Right hindlimb (tissue), 1 donor: ENCODE measurements at places on chromosomes 1 and 21.

DNA sequence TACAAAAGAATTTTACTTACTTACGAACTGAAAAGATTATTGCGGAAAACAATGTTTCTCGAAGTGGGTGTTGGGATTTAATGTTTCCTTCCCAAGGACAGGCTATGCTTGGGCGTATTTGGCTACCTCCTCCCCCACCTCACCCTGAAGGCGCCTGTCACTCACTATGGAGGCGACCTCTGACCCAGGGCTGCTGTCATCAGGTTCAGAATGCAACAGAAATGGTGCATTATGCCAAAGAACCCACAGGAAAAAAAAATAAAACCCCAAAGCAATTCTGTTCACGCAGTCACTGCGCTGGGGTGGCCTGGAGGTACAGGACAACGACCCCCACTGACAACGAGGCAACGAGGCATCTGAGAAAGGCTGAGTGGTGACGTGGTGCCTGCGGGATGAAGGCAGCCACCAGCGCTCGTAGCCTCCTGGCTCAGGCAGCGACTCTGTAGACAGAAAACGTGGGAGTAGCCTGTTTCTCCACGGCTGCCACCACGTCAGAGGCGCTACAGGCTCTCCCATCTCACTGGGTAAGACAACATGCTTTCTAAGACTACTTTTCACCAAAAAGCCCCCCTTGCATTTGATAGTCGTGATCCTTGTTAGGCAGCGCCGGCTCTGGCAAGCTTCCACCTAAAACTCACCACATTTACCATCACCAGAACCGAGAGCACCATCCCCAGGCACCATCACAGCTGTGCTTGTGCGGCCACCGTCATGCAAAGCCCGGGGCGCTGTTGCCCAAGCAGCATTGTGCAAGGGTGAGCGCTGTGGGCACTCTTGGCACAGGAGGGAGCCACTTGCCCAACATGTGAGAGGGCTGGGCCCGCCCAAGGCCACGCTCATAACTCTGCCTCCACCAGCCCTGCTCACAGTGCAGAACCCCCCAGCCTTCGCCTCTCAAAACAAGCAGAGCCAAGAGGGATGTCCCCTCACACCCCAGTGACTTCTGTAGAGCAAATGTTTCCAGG is 14.3 kb downstream of the NADK start:
- DNase-seq = no peak

GRCh38 chr1:107378866-107379265 is 238.0 kb downstream of the NTNG1 start:
- no peak for DNase-seq

GRCh38 chr1:185250063-185250462 is 67.0 kb downstream of the IVNS1ABP start:
- no peak for DNase-seq

DNA sequence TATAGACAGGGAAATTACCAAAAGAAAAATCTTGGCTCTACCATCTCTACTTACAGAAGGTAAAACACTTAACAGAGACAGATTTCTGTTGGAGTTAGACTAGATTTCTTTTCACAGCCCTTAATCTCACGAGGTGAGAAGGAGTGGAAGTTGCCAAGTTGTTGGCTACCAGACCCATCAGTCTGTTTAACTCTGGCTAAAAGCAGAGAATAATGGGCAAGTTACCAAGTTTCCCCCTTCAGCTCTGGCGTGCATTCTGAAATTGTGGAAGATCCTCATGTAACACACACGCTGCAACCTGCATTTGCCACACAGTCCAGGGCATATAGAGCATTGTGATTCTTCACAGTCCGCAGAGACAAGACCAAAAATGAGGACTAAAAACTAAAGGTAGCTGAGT is 49.3 kb downstream of the STX6 start:
- DNase-seq = peak; percentile 61

- peak; percentile 81 for DNase-seq
Measured at GRCh38 chr1:8137481-8138244, 111.6 kb upstream of the ERRFI1 start.

DNA sequence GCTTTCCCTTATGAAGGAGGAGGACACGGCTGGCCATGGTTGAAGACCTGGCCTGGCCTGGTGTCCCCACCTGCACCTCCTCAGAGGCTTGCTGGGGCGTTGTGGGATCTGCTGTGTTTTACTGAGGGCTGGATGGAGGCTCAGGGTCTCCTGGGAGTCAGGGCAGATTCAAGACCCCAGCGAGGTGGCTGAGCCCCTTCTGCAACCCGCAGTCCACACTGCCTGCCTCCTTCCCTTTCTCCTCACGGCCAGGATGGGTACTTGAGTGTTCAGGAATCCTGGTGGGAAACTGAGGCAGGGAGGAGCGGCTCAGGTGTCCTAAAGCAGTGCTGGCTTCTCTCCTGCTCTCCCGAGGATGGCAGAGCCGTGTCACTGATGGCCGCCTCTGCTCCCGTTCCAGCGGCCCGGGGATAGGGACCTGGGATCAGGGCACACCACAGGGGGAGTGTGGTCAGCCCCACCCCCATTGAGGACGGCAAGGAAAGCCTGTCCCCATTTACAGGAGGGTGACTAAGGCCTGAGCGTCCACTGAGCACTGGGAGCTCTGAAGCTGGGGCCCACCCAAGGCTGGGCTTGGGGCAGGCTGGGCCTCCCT is 47.5 kb downstream of the TRPM2 start:
- DNase-seq = no peak

GRCh38 chr1:28178690-28179485 is 2.4 kb upstream of the PTAFR start:
- no peak for DNase-seq

GRCh38 chr1:8239306-8240023 is 78.4 kb upstream of the SLC45A1 start:
- DNase-seq = peak; percentile 31

- no peak for DNase-seq
Measured at GRCh38 chr1:203584035-203584434, 42.6 kb upstream of the ATP2B4 start.

DNA sequence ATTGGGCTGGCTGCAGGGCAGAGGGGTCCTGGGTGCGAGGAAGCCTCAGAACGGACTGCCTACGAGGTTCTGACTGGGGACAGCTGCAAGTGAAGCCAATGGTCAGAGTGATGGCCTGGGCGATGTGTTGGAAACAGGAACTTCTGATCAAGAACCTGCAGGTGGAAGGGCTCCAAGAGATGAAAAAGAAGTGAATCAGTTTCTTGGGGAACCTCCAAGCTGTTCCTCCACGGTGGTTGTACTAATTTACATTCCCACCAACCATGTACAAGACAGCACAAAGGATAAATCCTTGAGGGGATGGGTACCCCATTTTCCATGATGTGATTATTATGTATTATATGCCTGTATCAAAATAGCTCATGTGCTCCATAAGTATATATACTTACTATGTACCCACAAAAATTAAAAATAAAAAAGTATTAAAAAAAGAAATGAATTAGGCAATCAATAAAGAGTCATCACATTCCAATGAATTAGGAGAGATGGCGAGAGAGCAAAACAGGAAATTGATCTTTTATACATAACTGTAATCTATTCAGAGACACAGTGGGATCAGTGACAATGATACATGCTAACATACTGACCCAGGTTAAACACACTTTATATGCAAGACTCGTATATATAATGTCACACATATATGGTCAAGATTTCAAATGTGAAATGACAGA is 58.1 kb downstream of the PTPN14 start:
- no peak for DNase-seq

DNA sequence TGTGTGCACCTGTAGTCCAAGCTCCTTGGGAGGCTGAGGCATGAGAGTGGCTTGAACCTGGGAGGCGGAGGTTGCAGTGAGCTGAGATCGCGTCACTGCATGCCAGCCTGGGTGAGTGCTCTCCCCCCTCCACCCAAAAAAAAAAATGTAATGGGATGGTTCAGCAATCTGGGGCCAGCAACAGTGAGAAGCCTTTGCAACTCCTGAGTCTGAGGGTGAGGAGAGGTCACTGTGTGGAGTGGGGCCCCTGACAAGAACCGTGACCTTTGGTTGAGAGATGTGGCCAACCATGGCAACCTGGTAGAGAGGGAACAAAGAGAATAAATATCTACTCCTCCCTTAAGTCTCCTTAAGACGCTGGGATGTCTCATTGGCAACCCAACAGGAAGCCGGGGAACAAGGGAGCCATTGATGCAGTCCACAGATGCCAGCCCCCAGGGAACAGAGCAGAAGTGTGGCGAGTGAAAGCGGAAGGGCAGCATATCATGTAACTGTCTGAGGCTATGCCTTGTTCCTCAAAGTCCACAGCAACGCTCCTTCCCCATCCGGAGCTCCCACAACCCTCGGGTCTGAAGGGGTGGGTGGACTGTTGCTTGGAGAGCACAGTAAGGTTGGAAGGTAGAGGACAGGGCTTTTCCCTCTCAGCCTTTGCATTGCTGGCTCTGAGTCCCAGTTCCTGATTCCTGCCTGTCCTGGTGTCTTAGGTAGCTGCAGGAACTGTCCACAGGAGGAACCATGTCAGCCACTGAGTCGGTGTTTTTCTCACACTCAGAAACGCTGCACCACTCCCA is 8.3 kb downstream of the TRNP1 start:
- peak; percentile 70 for DNase-seq

DNA sequence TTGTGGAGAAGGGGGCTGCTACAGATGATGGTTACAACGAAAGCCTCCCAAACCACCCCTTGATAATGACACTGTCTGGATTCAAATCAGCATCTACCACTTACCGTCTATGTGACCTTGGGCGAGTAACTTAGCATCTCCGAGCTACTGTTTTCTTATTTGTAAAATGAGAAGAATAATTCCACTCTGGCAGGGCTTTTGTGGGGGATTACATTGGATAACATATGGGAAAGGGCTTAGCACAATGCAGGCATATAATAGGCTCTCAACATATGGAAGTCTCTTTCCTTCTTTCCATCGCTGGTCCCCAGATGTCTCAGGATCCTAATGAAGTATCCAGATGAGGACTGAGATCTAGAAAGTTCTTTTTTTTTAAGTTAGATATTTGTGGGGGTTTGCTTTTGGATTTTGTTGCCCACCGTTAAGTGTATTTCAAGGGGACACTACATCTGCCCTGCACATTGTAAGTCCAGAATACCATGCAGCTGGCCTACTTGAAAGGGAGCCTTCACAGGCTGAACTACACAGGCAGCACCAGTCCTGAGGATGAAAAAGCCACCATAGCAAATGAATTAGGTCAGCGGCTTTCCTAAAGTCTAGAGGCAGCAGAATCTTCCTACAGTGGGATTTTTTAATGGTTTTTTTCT is 172.2 kb upstream of the IRF2BP2 start:
- DNase-seq = peak; percentile 73

- DNase-seq = no peak
Measured at GRCh38 chr1:8471451-8471850, 153.5 kb downstream of the SLC45A1 start.

DNA sequence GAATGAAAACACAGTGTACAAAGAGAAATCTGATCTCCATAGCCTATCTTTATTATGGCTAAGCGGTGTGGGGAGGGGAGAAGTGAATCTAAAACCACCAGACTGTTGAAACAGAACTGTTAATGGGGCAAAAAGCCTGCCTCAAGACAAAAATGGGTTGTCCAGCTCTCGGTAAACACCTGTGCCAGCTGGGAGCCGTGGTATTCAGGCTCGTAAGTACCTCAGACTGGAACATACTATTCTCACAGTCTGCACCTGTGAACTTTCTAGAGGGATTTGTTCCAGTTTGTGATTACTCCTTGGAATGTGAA is 42.7 kb upstream of the ATP1A1 start:
- no peak for DNase-seq

- DNase-seq = no peak
Measured at GRCh38 chr1:219092206-219092605, 81.5 kb upstream of the LYPLAL1 start.

DNA sequence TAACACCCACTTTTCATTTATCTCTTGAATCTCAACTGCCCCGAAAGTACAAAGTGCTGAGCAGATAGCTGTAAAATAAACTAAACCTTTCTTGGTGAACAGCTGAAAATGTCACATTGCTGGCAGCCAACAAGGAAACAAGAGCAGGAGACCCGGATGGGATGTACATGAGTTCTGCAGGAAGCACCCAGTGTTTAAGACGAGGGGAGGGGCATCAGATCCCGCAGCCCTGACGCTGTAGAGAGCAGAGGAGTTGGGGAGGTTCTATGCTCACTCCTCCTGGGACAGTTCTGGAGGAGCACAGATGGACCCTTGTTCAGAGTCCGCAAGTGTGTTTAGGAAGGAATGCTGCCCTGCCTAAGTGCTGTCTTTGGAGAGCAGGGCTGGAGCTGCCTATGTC is 32.0 kb upstream of the EPHA8 start:
- peak; percentile 61 for DNase-seq

GRCh38 chr1:29876441-29876840 is 640.1 kb downstream of the PTPRU start:
- DNase-seq = no peak

GRCh38 chr1:36446271-36446670 is 4.0 kb downstream of the OSCP1 start:
- DNase-seq = no peak

GRCh38 chr21:35342440-35342839 is 293.3 kb upstream of the RUNX1 start:
- DNase-seq = no peak

- no peak for DNase-seq
Measured at GRCh38 chr1:231200388-231201031, 38.7 kb downstream of the TRIM67 start.

DNA sequence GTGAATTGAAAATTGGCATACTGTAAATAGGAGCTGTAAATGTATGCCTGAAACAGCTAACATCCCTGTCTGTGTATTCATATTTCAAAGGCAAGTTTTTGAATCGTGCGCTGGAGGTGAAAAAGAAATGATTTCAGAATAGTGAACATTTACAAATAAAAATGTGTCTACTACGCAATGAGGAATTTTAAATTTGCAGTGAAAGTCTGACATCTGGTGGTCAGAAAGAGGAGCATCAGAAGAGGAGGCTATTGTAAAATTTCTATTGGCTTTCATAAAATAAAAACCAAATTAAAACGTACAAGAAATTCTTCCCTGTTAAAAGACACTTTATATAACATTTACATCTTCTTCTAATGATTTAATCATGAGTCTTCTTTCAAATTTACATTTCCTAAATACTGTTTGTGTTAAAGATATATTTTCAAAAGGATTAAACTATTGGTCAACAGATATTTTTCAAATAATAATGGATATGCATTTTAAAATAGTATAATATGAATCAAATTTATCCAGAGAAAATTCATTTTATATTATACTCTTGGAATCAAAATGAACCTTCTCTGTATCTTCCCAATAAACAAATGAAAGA is 113.7 kb upstream of the RRP15 start:
- no peak for DNase-seq

- DNase-seq = no peak
Measured at GRCh38 chr1:7526867-7527732, 244.0 kb upstream of the VAMP3 start.

GRCh38 chr1:60898413-60898812 is 183.9 kb upstream of the NFIA start:
- no peak for DNase-seq

- DNase-seq = no peak
Measured at GRCh38 chr1:115013792-115014191, 15.8 kb upstream of the TSHB start.
